Frontal cortex (tissue), 4 donors: ENCODE measurements at places on chromosomes 1 and 21. TPM values are rescaled to one million over a fixed set of nuclear protein-coding genes. Genes with fewer than 3 reads are reported as not detected.

DNA sequence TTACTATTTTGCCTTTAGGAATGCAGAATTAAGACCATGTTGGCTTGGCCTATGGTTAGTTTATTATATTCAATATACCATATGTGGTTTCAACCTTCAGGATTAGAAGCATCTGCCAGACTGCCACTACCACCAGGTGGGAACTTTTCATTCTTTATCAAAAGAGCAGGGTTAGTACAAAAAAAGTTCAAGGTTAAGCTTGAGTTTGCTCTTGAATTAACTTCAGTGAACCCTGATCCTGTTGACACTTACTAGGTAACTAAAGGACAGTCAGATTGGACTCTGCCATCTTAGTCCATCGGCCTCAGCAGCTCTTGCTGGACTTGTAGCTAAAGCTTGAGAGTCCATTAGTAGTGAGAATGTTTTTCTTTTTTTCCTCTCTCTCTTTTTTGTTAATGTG lies 22.1 kb downstream of the CLIC4 start:
- DNase-seq: no peak

DNA sequence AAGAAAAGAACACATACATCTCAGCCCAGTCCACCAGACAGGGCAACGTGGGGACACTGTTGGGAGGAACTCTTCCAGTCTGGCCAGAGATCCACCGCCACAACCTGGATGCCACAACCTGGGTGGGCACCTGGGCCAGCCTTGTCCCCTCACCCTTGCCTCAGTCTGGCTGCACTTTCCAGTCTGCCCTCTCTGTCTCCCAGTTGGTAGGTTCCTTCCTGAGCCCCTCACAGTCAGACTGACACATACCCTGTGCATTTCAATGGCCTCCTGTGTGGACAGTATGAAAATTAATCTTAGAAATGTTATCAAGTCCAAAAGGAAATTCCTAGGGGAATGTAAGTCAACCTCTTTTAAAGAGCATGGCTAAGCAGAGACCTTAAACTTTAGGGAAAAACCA lies 49.5 kb downstream of the DDX20 start:
- DNase-seq: no peak

CHIA gene
- not detected for total RNA-seq

DNA sequence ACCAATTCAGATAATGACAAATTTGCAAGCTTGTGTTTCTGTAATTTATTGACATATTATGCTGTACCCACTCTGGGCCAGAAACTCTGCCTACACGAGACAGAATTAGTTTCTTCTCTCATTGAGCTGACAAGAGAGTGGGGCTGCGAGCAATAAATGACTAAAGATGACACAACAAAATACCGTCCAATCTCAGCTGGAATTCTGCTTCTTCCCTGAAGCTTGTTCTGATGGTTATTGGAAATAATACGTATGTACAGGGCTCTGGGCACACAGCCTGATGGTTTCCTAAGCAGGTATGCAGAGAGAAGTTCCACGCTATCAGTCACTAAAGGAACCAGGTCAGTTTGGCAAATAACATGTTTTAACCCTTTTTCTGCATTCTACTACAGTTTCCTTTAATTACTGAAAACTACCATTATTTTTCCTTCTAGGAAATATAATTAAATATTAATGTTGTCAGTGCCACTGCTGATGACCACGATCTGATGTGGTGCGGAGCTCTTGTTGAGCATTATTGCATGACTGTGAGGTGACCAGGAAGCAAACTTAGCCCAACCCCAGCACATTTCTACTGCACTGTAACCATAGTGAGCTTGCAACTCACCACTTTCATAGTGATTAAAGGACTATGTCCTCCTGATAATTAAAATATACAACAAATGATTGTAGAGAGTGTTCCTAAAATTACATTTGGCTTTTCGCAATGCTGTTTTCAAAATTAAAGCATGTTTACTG lies 221.4 kb upstream of the L1TD1 start:
- DNase-seq: no peak

DNA sequence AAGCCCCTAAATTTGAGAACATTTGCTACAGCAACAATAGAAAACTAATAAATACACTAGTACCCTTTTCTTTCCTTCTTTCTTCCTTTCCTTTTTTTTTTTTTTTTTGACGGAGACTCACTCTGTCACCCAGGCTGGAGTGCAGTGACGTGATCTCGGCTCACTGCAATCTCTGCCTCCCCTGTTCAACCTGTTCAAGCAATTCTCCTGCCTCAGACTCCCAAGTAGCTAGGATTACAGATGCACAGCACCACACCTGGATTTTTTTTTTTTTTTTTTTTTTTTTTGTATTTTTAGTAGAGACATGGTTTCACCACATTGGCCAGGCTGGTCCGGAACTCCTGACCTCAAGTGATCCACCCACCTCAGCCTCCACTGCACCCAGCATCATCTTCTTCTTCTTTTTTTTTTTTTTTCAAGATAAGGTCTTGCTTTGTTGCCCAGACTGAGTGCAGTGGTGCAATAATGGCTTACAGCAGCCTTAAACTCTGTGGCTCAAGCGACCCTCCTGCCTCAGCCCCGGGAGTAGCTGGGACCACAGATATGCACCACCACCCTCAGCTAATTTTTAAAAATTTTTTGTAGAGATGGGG lies 19.6 kb upstream of the CBR3 start:
- no peak for DNase-seq

DNA sequence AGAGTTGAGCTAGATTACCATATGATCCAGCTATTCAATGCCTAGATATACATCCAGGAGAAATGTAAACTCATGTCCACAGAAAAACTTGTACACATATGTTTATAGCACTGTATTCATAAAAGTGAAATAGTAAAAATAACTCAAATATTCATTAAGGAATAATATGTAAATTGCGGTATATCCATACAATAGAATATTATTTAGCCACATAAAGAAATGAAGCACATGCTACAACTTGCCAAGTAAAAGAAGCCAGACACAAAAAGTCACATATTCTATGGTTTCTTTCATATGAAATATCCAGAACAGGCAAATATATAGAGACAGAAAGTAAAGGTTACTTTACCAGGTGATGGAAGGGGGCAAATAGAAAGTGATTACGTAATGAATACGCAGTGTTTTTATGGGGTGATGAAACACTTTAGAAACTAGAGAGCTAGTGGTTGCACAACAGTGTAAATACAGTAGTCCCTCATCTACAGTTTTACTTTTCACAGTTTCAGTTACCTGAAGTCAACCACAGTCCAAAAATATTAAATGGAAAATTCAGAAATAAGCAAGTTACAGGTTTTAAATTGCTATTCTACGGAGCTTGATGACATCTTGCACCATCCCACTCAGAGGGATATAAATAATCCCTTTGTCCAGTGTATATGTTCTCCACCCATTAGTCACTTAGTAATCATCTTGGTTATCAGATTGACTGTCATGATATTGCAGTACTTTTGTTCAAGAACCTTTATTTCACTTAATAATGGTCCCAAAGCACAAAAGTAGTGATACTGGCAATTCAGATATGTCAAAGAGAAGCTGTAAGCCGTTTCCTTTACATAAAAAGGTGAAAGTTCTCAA lies 62.3 kb downstream of the ZNF644 start:
- no peak for DNase-seq

KRTAP21-2 gene
- not detected for total RNA-seq

GRCh38 chr1:225944951-225945350 lies 3.9 kb upstream of the LEFTY2 start:
- no peak for DNase-seq
